ENCODE measurements at places on chromosomes 6 and 20.

DNA sequence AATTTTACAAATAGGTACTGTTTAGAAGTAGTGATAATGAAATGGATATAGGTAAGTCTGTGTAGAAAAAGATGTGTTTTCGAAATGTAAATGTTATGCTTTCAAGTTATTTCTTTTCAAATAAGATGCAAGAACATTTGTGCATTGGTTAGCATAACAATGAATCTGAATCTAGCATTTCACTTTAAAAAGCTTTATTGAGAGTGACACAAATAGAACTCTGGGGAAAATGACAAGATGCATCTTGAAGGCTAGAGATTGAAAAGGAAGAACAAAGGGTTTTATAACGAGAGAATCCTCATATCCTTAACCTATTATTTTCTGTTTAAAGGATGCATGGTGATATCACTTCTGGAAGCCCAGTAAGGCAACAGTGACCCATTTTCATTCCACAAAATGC lies 639.9 kb upstream of the PTCHD4 start:
- no peak for DNase-seq

DNA sequence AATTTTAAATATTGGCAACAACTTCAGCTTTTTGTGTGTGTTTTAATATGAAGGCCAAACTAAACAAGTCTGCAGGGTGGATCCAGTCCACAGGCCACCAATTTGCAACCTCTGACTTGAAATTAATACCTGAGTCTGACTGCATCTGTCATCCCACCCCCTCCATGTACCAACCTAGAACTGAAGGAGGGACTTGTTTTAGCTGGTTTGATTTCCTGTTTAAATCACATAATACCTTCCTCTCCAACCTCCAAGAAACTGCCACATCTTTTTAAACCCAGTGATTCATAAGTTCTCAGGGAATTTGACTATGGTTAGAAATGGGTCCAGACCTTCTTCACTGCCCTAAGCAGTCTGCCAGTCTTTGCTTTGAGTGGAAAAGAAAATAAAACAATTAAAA lies 21.6 kb downstream of the RNF8 start:
- no peak for DNase-seq

GRCh38 chr6:70107852-70108629 lies 194.8 kb downstream of the COL9A1 start:
- DNase-seq = no peak

DNA sequence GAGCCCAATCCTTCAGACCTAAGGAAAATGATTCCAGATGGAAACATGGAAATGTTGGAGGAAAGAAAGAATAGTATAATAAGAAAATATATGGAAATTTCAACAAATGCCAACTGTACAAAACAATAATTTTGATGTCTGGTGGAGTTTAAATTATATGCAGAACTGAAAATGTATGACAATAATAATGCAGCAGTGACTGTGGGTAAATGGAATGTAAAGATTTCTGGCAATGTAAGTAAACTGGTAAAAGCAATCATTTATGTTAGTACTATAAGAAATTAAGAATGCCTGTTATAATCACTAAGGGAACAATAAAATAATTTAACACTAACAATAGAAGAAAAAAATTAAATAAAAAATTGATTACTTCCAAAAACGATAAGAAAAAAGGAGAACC lies 89.0 kb downstream of the EDN1 start:
- DNase-seq = no peak

GRCh38 chr6:77292564-77293546 lies 170.4 kb downstream of the HTR1B start:
- DNase-seq = no peak

DNA sequence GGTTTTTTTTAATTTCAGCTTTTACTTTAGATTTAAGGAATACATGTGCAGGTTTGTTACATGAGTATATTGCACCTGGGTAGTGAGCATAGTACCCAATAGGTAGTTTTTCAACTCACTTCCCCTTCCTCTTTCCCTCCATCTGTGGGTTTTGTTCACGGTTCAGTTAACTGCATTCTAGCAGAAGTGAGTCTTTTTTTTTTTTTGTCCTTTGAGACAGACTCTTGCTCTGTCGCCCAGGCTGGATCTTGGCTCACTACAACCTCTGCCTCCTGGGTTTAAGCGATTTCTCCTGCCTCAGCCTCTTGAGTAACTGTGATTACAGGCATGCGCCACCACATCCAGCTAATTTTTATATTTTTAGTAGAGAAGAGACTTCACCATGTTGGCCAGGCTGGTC lies 8.7 kb downstream of the UBR2 start:
- no peak for DNase-seq

GRCh38 chr6:39840781-39841180 lies 48.6 kb downstream of the DAAM2 start:
- no peak for DNase-seq

DNA sequence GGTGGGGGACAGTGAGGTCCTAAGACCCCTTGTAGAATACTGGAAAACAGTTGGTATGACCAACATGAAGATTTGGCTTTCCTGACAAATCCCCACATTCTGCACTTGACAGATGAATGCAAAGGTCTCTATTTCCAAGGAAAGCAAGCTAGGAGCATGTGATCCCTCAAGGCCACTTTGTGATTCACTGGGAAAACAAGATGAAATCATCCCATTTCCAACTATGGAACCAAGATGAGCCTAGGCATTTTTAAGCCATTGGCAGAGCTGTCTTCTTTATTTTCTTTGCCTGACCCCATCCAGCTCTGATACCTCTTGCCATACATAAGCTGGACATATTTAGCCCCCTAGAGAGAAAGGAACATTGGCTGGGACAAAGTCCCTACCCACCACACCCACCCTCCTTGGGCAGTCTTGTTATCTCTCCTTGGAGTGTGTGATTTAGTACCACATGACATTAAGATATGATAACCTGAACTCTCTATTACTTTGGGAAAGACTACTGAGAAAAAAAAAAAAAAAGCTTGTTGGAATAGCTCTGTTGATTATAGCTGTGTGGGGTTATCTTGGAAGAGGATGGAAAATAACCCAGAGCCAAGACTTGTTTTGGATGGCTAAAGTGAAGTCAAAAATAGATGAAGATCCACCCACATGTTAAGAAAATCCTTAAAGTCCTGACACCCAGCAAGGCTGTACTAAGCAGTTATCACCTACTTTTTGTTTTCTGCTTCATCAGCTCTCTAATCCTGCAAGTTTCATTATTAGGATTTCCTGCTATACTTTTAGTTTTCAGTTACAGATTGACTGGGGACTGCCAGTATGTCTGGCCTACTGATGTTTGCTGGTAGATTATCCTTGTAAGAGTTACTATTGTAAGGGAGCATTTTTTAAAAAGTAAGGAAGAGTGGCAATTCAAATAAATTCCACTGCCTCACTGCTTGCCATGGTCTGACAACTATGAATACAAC lies 90.1 kb upstream of the PREP start:
- DNase-seq = no peak

- DNase-seq = no peak
Measured at GRCh38 chr6:154276810-154277628, 79.6 kb downstream of the IPCEF1 start.

DNA sequence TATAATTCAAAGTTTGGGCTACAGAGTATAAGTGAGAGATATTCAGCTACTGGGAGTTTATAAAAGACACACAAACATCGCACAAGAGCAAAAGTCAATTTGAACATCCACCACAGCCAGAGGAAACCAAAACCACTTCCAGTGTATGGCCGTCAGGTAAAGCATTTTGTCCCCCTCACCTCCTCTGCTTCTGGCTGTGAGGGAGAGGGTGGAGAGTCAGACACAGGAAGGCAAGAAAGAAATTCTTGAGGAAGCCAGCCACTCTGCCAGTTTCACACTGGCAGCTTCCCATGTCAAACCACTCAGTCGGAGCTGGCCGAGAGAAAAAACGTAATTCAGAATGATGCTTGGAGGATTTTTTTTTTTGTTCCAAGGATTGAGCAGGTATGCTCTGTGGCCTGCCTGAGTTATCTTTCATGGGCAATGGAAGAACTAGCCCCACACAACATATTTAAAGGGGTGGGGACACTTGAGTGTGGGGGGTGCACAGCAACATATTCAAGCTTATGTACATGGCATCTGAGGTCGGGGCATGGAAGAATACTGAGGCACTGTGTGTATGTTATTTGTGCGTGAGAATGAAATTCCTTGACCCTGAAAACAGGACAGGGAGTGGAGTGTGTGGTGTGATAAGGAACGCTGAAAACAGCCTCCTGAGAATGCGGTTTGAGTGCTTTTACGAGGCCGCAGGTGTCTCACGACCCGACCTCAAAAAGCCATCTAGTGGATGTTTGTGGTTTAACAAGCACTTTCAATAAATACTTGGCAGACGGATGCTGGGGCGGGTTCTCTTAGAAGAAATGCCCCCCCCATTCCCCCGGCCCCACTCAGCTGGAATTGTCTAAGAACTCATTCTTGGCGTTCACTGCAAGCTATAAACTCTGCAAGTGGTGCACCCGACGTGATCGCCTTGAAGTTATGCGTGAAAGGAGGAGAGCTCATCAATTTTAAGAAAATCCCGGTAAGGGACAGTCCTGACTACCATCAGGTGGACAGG lies 27.5 kb upstream of the ZBTB22 start:
- DNase-seq = no peak

DNA sequence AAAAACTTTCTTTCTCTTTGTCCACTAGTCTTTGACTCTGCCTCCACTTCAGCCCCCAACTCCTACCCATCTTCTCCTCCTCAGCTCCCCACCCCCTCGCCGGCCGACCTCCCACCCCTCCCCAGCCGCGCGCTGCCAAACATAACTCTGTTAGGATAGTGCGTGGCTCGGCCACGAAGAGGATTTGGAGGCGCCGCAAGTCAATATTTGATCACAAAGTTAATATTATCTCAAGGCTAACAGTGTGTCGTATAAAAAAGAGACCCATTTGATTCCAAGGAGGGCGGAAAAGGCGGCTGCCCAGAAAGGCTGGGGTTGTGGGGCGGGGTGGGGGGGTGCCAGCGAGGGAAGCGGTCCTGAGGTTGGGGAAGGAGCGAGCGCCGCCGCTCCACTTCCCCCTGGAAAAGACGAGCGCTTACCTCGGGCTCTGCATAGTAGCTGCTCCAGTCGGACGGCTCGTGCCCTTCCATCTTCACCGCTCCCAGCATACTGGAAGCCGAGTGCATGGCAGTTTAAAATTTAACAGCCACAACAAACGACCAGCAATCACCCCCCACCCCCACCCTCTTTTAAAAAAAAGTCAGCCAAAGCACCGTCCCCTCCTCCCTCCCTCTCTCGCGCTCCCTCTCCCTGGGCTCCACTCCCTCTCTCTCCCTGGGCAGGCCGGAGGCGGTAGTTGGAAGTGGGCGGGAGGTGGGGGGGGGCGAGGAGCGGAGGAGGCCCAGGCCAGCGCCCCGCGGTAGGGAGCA lies 425 bp downstream of the FOXA2 start:
- DNase-seq = no peak
